ENCODE measurements at places on chromosomes 1 and 21. TPM values are rescaled to one million over a fixed set of nuclear protein-coding genes. Genes with fewer than 3 reads are reported as not detected.

Gene CHIA
- total RNA-seq: not detected

Gene RAVER2
- total RNA-seq: 11.5 TPM

DNA sequence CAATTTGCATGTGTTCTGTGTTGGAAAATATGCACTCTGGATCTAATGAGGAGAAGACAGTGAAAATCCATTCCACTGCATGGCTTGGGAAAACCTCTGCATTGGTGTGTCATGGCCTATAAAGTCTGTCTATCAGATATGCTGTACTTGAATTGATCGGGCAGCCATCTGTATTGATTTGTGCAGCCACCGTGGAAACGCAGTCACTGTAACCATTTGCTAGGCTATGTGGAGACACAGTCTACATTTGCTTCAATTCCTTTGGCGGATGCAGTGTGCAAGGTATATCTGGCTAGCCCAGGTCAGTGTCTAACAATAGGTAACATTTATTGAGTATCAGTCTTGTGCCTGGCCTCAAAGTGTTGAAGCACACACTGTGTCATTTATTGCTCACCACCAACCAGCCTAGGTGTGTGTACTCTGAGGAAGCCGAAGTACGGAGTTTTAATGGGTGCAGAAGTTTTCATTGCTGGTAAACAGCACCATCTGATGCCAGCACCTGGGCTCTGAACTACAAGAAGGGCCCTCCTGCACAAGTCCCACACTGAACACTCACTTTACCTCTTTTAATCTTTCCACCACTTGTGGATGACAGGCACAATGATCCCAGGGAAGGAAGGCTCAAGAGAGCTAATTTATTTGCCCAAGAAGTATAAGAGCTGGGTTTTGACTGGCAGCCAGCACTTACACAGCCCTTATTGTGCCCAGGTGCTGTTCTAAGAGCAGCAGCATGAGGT, 83.4 kb downstream of the DAB1 start:
- no peak for DNase-seq
- no peaks in the 10 kb centered on the region for H3K36me3 ChIP-seq
- no peak overlapping the region for H3K27ac ChIP-seq

GRCh38 chr1:199688133-199688676, 339.3 kb upstream of the NR5A2 start:
- H3K27me3 ChIP-seq: no peaks in the 10 kb centered on the region
- no peak overlapping the region for H3K27ac ChIP-seq
- no peaks in the 10 kb centered on the region for H3K4me1 ChIP-seq

DNA sequence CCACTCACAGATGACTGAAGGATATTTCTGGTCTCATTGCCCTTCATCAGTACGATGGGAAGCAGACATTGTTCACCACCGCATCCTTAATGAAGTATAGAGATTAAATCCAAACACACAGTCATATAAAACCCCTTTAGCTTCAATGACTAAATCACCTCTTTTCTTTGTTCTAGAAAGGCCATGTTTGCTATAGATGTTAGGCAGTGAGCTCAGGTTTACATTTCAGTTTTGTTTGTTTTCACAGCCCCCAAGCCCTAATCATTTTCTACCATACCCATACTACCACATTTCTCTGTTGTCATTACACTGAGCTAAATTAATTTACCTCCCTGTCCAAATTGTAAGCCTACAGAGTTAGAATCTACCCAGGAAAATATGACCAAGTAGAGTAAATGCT, 385.1 kb downstream of the NTNG1 start:
- no peaks in the 10 kb centered on the region for H3K4me1 ChIP-seq
- no peak for DNase-seq
- no peaks in the 10 kb centered on the region for H3K27me3 ChIP-seq
- no peaks in the 10 kb centered on the region for H3K36me3 ChIP-seq
- H3K4me3 ChIP-seq: no peak overlapping the region

GRCh38 chr1:176854758-176855745, 309.5 kb downstream of the ASTN1 start:
- no peak overlapping the region for H3K27ac ChIP-seq
- H3K36me3 ChIP-seq: no peaks in the 10 kb centered on the region

Gene ZSWIM5
- 1.7 TPM for total RNA-seq

Gene AKT3
- 13.6 TPM for total RNA-seq

DNA sequence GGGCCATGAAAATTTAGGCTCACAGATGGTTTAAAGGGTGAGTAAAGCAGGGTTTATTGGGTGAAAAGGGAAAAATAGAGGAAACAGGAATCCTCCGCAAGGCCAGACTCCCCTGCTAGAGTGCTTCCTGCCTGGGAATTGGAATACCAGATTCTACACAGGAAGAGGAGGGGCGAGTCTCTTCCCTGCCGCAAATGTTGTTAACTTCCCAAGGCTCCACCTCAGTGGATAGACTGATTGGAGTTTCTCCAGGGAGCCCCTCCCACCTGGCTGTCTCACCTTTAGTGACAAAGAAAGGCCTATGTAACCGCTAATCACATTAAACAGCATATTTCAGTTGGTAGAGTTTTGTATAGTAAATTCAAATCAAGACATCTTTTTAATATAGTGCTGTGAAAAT, 1450.1 kb downstream of the KCNT2 start:
- H3K36me3 ChIP-seq: no peaks in the 10 kb centered on the region
- H3K27me3 ChIP-seq: no peaks in the 10 kb centered on the region
- no peaks in the 10 kb centered on the region for H3K4me1 ChIP-seq
- H3K27ac ChIP-seq: no peak overlapping the region
- no peak overlapping the region for H3K4me3 ChIP-seq

DNA sequence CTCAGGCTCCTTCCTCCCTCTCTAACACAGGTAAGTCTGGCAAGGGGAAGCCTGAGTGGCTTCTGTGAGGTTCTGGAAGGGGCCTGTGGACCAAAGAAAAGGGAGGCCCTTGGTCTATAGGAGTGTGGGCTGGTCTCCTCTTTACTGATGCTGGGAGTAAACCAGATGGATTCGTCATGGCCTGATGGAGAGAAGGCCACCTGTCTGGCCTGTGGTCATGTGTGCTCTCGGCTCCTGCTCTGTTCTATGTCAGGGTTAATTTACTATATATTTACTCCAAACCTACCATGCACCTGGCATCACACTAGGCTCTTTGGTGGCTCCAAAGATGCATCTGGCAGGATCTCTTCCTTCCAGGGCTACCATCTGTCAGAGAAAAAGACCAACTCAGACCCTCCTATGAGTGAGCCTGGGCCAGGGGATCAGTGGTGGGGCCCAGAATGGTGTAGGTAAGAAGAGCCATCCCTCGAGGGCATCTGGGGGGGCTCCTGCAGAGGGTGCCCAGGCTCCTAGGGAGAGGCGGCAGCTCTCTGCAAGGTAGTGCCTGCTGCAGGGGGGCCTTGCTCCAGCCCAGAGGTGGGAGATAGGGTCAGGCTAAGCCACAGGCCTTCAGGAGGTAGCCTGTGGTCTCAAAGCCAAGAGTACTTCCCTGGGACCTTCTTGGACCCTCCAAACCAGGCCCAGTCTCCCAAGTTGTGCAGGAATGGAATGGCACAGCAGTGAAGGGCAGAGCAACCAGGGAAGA, 68.2 kb upstream of the SELENON start:
- H3K36me3 ChIP-seq: no peaks in the 10 kb centered on the region
- no peak overlapping the region for H3K27ac ChIP-seq
- H3K4me1 ChIP-seq: no peaks in the 10 kb centered on the region
- no peak overlapping the region for H3K4me3 ChIP-seq
- H3K27me3 ChIP-seq: no peaks in the 10 kb centered on the region

DNA sequence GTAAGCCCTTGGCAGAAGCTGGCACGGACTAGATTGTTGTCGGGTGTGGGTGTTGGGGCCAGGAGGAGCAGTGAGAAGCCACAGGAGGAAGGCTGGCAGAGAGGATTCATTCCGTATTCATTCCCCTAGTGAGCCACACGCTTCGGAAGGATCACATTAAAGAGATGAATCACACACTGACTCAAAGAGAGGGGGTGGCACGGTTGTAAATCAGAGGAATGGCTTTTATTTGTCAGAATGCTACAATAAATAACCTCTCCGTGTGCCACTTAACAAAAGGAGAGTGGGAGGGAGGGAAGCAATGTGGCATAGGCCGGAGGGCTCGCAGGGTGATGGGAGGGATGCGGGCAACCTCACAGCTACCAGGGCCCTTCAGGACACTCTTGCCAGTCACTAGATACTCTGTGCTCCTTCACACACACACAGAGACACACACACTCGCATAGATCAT, 135.5 kb downstream of the HIVEP3 start:
- H3K27ac ChIP-seq: no peak overlapping the region
- DNase-seq: no peak
- no peaks in the 10 kb centered on the region for H3K4me1 ChIP-seq
- H3K4me3 ChIP-seq: no peak overlapping the region

- H3K4me1 ChIP-seq: no peaks in the 10 kb centered on the region
- H3K27ac ChIP-seq: peak overlapping the region; percentile 47
- DNase-seq: no peak
- no peaks in the 10 kb centered on the region for H3K27me3 ChIP-seq
- H3K36me3 ChIP-seq: peaks cover 10% of the 10 kb centered on the region
Observed at GRCh38 chr21:34795548-34796180, 126.9 kb downstream of the CLIC6 start.

Gene EFNA3
- total RNA-seq: not detected

DNA sequence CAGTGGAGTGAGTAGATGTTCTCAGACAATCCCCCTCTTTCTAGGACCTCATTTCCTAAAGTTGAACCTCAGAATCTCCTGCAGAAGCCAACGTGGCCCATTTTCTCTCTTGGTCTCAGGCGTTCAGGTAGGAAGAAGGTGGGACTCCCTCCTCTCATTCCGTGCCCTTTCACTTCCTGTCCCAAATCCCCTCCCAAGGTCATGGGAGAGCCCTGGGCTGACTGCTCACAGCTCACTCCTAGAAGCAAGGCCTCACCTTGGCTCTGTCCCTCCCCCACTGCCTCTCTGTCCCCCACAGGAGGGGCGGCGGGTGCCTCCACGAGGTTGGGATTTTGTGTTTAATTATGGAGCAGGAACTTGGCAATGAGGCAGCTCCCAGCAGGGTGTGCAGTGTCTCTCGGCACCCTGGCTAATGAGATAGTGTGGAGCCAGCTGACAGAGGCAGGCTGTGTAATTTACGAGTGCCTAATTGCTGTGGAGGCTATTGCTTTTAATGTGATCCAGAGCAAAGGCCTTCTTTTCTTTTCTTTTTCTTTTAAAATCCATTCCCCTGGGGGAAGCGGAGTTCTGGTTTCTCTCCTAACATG, 9.1 kb upstream of the CDK18 start:
- H3K27me3 ChIP-seq: no peaks in the 10 kb centered on the region
- H3K27ac ChIP-seq: peak overlapping the region; percentile 87
- no peaks in the 10 kb centered on the region for H3K4me1 ChIP-seq
- no peak overlapping the region for H3K4me3 ChIP-seq
- no peak for DNase-seq

- H3K36me3 ChIP-seq: no peaks in the 10 kb centered on the region
- no peak overlapping the region for H3K4me3 ChIP-seq
- H3K27ac ChIP-seq: no peak overlapping the region
- H3K27me3 ChIP-seq: no peaks in the 10 kb centered on the region
Observed at GRCh38 chr1:93629101-93630059, 52.3 kb downstream of the BCAR3 start.

Gene CFHR5
- total RNA-seq: not detected

- H3K4me3 ChIP-seq: no peak overlapping the region
- no peak overlapping the region for H3K27ac ChIP-seq
- no peaks in the 10 kb centered on the region for H3K36me3 ChIP-seq
- DNase-seq: no peak
Observed at GRCh38 chr1:237478842-237479241, 411.9 kb downstream of the ZP4 start.

DNA sequence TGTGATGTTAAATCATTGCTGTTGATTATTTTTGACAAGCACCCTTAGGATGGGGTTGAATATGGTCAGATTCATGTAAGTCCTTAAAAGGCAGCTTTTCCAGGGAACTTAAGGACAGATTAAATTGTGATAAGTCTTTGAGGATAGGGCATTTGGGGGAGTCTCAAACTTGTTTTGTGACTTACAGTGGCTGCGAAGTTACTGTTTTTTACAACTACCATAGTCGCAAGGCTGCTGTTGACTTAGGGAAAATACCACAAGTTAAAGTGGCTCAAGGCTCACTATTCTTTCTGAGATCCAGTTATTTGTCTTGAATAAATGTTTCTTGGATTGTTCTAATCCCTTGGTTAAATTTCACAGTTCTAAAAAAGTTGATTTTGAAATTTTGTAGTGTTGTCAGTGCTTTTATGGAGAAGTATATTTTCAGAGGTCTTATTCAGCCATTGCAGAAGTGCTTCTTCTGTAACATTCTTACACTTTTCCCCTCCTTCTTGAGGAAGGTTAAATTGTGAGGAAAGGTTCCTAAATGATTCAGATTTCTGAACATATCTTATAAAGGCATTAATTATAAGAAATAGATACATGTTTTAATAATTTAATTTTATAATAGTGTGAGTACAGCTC, 47.0 kb upstream of the MPC2 start:
- H3K36me3 ChIP-seq: peaks cover 13% of the 10 kb centered on the region
- H3K4me1 ChIP-seq: no peaks in the 10 kb centered on the region
- no peak overlapping the region for H3K27ac ChIP-seq
- H3K4me3 ChIP-seq: no peak overlapping the region
- no peak for DNase-seq
- H3K27me3 ChIP-seq: no peaks in the 10 kb centered on the region

GRCh38 chr1:66505671-66506392, 28.1 kb upstream of the SGIP1 start:
- DNase-seq: no peak
- no peaks in the 10 kb centered on the region for H3K4me1 ChIP-seq

- H3K4me3 ChIP-seq: no peak overlapping the region
- H3K27me3 ChIP-seq: no peaks in the 10 kb centered on the region
- H3K4me1 ChIP-seq: peaks cover 31% of the 10 kb centered on the region
- no peak overlapping the region for H3K27ac ChIP-seq
- DNase-seq: no peak
Observed at GRCh38 chr1:9842073-9842711, 18.4 kb upstream of the CLSTN1 start.

Gene CFHR2
- not detected for total RNA-seq

- H3K4me1 ChIP-seq: no peaks in the 10 kb centered on the region
- no peaks in the 10 kb centered on the region for H3K36me3 ChIP-seq
- H3K27ac ChIP-seq: no peak overlapping the region
- H3K27me3 ChIP-seq: no peaks in the 10 kb centered on the region
- DNase-seq: no peak
Observed at GRCh38 chr1:59397139-59397858, 100.4 kb downstream of the FGGY start.

- H3K27me3 ChIP-seq: no peaks in the 10 kb centered on the region
- no peak overlapping the region for H3K27ac ChIP-seq
- H3K4me1 ChIP-seq: no peaks in the 10 kb centered on the region
- no peaks in the 10 kb centered on the region for H3K36me3 ChIP-seq
Observed at GRCh38 chr1:181779343-181779742, 282.2 kb downstream of the ZNF648 start.

Gene TCP10L
- total RNA-seq: 1.1 TPM

- no peak overlapping the region for H3K4me3 ChIP-seq
- H3K36me3 ChIP-seq: no peaks in the 10 kb centered on the region
- peak; percentile 93 for DNase-seq
- H3K27ac ChIP-seq: peak overlapping the region; percentile 47
- H3K4me1 ChIP-seq: peaks cover 11% of the 10 kb centered on the region
- no peaks in the 10 kb centered on the region for H3K27me3 ChIP-seq
Observed at GRCh38 chr1:115426231-115426771, 88.3 kb upstream of the NGF start.
